ENCODE measurements at places on chromosomes 3 and 15.

DNA sequence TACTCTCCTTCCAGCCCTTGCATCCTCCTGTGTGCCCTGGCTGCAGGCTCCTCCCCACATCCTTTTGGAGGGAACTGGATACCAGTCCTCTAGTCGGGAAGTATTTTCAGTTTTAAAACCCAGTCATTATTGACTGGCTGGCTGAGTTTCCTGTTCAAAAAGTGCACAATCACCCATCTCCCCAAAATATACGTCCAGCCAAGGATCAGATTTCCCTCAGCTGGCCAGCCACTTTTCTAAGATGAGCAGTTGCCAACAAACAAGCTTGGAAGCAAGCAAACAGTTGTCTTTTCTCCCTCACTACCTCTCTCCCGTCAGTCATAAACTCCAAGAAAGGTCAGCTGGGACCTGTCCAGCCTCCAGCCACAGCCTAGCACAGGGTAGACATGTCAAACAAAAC lies 147.7 kb upstream of the GALNT15 start:
- DNase-seq: no peak

- DNase-seq: no peak
Measured at GRCh38 chr3:151804267-151804666, 9.6 kb upstream of the AADAC start.

GRCh38 chr3:70885636-70886035 lies 573.2 kb upstream of the MDFIC2 start:
- DNase-seq: no peak

GRCh38 chr3:178485756-178486155 lies 50.5 kb upstream of the KCNMB2 start:
- no peak for DNase-seq

All from activated T-helper 1 cell treated with Interleukin-2 at 50 U/mL for 16 hours (primary cell).